Motor neuron (in vitro differentiated cells): ENCODE measurements at places on chromosomes 11 and 22. TPM values are rescaled to one million over a fixed set of nuclear protein-coding genes. Genes with fewer than 3 reads are reported as not detected.
A peak's percentile ranks its signal among the peaks of the same experiment; 100 is the strongest.

DNA sequence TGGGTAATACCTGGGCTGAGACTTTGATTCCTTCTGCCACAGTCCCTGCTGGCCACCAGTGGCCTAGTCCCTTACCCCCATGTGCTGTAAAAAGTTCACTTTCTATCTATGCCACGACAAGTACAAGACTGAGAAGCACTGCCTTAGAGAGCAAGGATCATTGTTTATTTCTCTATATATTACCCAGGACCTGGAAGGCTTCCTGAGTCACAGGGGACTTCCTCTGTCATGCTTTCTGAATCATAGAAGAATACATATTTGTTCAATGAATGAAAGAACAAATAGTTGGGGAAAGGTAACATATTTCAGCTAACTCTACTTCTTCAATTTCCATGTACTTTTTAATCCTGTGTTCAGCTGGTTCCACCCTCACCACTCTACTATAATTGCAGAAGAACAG is 5.5 kb upstream of the SYT9 start:
- no peak for ATAC-seq

GRCh38 chr11:3014057-3014938 is 22.2 kb upstream of the NAP1L4 start:
- ATAC-seq = no peak

- ATAC-seq = no peak
Measured at GRCh38 chr11:133053124-133053776, 479.1 kb downstream of the OPCML start.

DNA sequence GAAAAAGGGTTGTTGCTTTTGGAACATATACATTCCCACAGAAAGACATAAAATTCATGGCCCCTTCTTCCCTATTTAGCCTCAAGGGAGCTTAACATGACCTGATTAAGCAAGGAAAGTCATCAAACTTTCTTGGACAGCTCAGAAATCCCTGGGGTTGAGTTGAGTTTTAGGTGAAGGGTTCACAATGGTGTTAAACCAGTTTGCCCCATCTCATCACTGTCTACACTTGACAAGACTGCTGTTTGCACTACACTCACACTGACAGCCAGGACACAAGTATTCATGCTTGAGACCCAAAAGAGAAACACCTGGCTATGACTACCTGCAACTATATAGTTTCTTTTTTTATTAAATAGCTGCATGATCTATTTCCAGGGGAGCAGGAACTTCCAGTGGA is 209.8 kb upstream of the TMEM45B start:
- no peak for ATAC-seq

- no peak for ATAC-seq
Measured at GRCh38 chr22:45058622-45058912, 48.8 kb upstream of the PHF21B start.

- no peak for ATAC-seq
Measured at GRCh38 chr11:27380771-27381170, 17.8 kb upstream of the CCDC34 start.

DNA sequence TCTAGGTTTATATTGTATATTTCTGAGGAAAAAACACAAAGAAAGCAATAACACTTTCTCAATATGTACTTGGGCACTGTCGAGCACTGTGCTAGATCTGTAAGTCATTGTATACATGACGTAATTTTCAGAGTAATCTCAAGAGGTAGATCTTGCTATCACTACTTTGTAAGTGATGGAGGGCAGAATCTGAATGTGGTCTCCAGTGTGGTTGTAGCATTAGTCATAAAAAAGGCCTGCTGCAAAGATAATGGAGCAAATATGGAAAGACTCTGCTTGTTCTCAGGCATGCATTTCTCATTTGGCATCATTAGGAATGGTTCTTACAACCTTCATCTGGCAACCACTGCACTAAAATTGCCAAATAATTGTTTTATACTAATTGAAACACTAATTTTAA is 419.8 kb upstream of the CCDC179 start:
- ATAC-seq = no peak

- no peak for ATAC-seq
Measured at GRCh38 chr11:116274521-116274920, 498.3 kb downstream of the BUD13 start.

GRCh38 chr22:31238057-31238456 is 26.0 kb downstream of the LIMK2 start:
- ATAC-seq = no peak

- no peak for ATAC-seq
Measured at GRCh38 chr11:75899806-75900205, 84.8 kb downstream of the UVRAG start.

GRCh38 chr22:47600281-47600680 is 837.8 kb downstream of the TBC1D22A start:
- ATAC-seq = no peak

GRCh38 chr11:122069707-122070360 is 46.2 kb downstream of the BLID start:
- ATAC-seq = peak; percentile 78

DNA sequence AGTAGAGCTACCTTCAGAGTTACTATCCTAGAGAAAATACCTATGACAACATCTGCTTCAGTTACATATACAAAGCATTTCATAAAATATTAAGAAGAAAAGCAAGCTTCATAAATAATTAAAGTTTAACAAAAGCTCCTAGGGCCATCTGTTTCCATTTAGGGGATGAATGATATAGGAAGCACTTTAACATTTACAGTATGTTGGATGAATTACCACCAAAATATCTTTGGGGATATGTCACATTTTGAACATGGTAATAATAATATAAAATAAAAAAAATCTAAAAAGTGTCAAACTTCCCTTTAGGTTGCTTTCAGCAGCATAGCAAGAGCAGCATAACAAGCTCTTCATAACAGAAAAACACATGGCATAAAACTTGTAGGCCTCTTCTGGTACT is 104.6 kb downstream of the ATG16L2 start:
- no peak for ATAC-seq

DNA sequence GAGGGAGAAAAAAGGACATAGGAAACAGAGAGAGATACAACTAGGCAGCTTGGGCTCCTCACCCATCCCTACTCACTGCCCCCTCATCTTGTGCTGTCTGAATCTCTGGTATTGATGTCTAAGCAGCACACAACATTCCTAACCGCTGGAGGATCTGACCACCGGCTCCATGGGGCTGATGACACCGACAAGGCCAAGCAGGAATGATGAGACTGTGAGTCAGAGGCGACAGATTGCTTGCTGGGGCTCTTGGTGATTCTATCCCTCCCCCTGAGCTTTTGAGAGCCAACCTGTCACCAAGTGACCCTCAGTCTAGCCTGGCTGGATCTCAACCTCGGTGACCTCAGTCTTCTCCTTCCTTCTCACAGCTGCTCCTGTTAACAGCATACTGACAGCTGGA is 13.8 kb downstream of the PAMR1 start:
- peak; percentile 92 for ATAC-seq

DNA sequence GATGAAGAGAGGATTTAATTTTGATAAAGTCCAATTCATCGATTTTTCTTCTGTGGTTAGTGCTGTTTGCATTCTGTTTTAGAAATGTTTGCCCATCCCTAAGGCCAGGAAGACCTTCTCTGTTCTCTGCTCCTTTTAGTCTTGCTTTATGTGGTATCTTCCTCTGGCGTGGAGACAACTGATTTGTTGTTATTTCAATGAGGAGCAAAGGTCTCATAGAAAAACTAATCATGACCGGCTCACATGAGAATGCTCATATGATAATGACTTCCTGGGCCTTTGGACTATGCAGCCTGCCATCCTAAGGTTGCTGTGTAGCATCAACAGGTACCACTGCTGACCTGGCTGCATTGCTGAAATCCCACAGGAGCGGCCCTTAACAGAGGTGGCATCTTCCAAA is 19.8 kb downstream of the SCGB1A1 start:
- ATAC-seq = no peak

- no peak for ATAC-seq
Measured at GRCh38 chr11:115924744-115925567, 420.7 kb upstream of the CADM1 start.

DNA sequence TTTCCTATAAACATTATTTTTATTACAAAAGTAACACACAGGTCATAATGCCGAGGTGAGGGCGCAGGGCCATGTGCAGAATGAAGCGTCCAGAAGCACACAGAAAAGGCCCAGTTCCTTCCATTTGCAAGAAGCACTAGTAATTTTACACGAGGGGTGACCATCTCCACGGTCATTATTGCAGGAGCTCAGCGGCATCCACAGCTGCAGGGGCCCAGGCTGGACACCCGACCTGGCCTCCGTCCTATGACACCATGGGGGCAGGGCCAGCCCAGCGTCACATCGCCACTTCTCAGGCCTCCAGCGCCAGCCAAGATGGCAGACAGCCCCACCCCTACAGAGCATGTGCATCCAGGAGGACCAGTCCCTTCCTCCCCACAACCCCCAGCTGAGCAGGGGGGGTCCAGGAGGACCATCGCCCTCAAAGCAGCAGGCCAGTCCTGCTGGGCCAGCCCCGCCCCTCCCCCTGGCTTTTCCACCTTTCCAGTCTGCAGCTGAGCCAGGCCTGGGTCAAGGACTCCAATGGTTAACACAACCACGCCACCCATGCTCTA is 3.5 kb downstream of the IGF2 start:
- no peak for ATAC-seq

DNA sequence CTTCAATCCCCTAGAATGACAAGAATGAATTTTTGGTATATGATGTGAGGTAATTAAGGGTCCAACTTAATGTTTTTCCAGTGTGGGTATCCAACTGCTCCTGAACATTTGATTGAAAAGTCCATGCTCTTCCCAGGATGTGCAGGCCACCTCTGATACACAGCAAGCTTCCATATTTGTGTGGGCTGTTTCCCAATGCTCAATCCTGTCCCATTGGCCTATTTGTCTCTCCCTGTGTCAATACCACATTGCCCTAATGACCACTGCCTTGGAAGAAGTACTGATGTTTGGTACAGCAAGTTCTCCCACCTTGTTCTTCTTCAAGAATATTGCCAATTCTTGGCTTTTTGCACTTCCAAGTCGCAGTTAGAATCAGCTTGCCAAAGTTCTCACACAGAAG is 42.9 kb downstream of the KCNQ1OT1 start:
- ATAC-seq = no peak

DNA sequence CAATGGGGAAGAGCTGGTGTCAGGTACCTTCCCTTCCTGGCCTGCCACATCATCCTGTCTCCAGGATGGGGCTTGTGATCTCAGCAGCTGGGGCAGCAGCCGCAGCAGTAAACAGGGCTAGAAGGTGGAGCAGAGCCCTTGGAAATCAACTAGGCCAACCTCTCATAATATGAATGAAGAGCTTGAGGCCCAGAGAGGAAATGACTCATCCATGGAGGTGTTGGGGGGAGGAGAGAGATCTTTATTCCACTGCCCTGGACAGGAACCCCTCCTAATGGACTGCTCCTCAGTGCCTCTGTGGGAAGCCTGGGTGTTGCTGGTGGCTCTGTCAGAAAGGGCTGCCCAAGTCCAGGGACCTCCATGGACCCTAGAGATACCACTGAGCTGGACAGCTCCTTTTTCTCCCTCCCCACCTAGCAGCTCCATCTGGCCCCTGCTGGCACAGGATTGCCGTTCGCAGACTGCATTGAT is 111.8 kb downstream of the OSBP2 start:
- no peak for ATAC-seq

DNA sequence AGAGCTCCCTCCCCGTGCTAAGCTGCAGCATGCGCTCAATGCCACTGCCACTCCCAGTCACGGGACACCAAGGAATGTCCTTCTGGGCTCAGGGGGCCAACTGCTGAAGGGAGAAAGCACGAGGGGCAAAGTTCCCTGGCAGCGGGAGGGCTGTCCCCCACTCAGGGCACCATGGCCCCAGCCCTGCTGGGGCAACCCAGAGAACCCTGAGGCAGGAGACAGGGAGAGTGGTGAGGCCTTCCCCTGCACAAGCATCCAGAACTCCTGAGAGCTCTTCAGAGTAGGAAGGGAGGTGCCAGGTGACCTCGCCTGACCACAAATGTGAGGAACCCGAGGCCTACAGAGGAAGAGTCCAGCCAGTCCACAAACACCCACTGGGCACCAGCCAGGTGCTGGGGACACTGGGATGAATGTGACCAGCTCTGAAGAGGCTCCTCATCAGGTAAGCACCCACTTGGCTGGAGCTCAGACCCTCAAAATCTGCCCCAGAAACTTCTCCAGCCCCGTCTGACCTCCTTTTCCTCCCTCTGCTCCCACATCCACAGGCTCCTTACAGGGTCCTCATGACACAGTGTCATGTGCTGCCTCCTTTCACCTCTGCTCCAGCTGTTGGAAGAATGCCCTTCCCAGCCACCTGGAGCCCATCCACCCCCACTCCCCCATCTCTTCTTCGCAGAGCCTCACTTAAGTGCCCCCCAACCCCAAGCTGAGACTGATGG is 15.6 kb downstream of the GDPD5 start:
- ATAC-seq = no peak

- peak; percentile 94 for ATAC-seq
Measured at GRCh38 chr11:78030429-78031325, 7.6 kb upstream of the KCTD14 start.

- peak; percentile 27 for ATAC-seq
Measured at GRCh38 chr22:50175921-50176849, 5.7 kb downstream of the PANX2 start.

- ATAC-seq = no peak
Measured at GRCh38 chr11:118565051-118565450, 680 bp downstream of the IFT46 start.

- no peak for ATAC-seq
Measured at GRCh38 chr11:45147891-45148675, 1.6 kb downstream of the PRDM11 start.

The LRRC4C gene
- 11.4 and 12.0 TPM in 2 replicates for total RNA-seq

The OR51B4 gene
- 0.26 TPM in 1 of 2 replicates, not detected in the other for total RNA-seq

The CBL gene
- total RNA-seq = 13.7 and 13.8 TPM in 2 replicates

The FOLR2 gene
- not detected in 2 replicates for total RNA-seq

The UFD1 gene
- total RNA-seq = 25.3 and 25.4 TPM in 2 replicates

The ADAMTS8 gene
- 0.09 and 0.16 TPM in 2 replicates for total RNA-seq

The SSTR3 gene
- total RNA-seq = 0.26 and 0.28 TPM in 2 replicates

The MS4A7 gene
- 0.05 and 0.56 TPM in 2 replicates for total RNA-seq

The KCNC1 gene
- 8.5 and 9.0 TPM in 2 replicates for total RNA-seq

The IL10RA gene
- total RNA-seq = 0.43 and 0.46 TPM in 2 replicates

The BATF2 gene
- 14.6 and 15.8 TPM in 2 replicates for total RNA-seq

The TRIM44 gene
- 21.3 and 23.0 TPM in 2 replicates for total RNA-seq
